ENCODE measurements at places on chromosomes 4 and X.

DNA sequence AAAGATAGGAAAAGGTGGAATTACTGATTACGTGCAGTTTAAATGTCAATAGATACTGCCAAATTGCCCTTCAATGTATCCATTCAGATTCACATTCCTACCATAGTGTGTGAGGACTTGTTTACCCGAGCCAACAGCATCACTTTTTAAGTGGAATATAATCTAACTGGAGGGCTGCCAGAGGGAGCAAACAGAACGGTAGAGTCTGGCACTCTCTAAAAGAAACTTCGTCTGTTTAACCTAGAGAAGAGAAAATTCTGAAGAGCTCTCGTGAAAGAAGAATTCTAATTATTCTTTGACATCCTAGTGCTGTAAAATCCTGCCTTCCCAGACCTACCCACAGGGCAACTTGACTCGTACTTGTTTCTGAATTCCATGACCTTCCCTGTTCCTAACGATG, 23.2 kb downstream of the SMIM43 start:
- peak; percentile 7 for DNase-seq

GRCh38 chr4:144712775-144713174, 66.8 kb downstream of the HHIP start:
- peak; percentile 75 for DNase-seq

DNA sequence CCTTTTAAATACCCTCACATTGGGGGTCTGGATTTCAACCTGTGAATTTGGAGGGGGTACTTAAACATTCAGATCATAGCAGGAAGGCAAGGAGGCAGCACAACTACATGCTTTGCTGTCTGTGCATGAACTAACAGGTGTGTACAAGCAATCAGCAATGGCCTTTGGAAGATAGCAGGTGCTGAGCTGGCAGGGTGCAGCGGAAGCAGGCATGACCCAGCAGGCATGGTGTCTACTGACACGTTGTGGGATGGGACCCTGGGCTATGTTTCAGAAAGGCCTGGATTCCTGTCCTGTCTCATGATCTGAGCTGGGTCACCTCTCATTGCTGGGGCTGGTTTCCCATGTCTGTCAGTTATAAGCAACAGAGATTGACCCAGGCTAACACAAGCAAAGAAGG, 13.9 kb downstream of the PPP2R2C start:
- no peak for DNase-seq

GRCh38 chr4:142314686-142315085, 531.4 kb downstream of the INPP4B start:
- DNase-seq, result no peak

DNA sequence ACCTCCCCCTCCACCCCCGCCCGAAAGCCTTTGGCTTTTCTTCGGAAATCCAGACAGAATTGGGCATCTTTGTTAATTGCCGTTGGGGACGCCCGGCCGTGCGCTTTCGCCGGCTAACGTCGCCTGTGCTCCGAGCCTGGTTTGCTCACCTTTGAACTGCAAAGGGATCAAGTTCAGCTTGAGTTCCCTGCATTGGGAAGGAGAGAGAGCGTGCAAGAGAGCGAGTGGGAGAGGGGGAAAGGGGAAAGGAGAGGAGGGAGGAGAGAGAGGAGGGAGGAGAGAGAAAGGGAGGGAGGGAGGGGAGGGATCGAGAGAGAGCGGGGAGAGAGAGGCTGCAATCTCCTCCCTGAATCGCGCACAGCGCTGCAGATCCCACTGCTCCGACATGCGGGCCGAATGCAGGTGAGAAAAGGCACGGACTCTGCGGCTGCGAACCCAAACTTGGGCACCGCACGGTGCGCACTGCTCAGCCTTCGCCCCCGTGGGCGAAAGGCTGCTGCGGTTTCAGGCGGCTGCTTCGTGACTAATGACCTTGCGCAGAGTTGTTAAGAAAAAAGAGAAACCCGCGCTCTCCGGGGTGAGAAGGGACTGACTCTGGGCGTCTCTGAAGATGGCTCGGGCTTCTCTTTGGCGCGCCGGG, at the start of gene PCDH7:
Gene PCDH7, plus strand, starts transcription at position 349 of the 640 bp plus-strand sequence. CDS start 1,054 bp downstream, outside the sequence.
- DNase-seq, result peak; percentile 37

DNA sequence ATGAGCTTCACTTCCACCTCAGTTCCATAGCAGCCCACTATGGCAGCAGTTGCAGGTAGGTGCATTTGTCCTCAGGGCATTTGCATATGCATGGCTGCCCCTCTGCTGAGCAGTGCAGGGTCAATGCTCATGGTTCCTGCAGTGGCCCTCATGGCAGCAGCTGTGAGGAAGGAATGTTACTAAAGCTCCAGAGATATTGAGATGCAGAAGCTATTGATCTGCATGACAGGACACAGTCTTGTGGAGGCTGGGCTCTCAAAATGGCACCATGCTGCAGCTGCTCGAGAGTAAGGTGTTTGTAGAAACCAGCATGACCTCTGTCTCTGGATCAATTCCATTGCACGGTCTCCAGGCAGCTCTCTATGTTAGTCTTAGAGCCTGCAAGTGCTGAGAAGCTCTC, 179.2 kb upstream of the PCDH18 start:
- no peak for DNase-seq

- peak; percentile 56 for DNase-seq
Observed at GRCh38 chr4:15469402-15470127, at the start of gene CC2D2A. TSS of gene CC2D2A (plus strand) at chr4:15469882. CDS start at chr4:15475933, 6,051 bp downstream.

- DNase-seq, result no peak
Observed at GRCh38 chr4:182421753-182422152, 178.6 kb downstream of the TENM3 start.

GRCh38 chrX:34341258-34341657, 209.1 kb upstream of the FAM47A start:
- no peak for DNase-seq

DNA sequence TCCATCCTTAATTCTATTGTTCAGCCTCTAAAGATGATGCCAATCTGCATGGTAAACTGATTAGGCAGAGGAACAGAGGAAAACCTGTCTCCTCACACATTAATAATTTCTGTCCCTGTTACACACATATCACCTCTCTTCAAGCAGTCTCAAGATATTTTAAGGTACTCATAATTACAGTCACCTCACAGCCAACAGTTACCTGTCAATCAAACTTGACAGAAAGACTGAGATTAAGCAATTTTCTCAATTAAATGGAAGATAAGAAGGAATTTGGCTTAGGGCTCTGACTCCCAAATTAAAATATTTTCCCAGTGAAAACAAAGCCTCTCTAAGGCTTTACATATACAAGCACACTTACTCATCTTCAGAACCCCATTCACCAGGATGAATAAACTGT, 85.2 kb downstream of the MAPK10 start:
- DNase-seq, result peak; percentile 7

DNA sequence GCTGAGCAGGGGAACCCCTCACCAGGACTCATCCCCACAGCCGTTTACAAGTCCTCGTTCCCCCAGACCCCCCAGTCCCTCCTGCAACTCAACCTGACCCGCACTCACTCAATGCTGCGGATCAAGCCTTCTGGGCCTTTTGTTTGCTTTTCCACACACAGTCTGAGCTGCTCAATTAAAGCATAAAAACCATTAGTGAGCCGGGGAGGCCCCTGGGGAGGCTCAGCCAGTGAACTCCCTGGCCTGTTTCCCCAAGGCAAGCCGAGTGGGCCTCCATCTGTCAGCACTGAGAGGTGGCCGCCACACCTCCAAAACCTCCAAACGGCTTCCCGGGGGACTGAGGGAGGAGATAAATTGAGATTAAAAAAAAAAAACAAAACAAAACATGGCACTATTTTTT, 158.5 kb downstream of the SHOX start:
- DNase-seq, result no peak

DNA sequence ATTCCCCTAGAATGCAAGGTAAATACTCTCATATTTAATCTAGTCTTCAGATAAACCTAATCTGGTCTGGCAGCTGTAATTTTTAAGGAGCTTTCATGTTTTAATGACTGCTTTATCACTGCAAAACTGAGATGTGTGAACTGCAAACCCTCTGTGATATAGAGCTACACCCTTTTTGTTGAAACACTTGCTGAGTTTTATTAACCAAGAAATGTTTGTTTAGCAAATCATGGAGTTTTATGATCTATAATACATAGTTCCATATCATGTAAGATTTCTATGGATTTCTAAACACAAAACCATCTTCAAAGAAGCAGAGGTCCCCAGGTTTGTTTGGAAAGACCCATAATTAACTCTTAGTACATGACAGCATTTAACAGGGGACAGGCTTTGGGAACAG, 126.4 kb downstream of the BTC start:
- no peak for DNase-seq

DNA sequence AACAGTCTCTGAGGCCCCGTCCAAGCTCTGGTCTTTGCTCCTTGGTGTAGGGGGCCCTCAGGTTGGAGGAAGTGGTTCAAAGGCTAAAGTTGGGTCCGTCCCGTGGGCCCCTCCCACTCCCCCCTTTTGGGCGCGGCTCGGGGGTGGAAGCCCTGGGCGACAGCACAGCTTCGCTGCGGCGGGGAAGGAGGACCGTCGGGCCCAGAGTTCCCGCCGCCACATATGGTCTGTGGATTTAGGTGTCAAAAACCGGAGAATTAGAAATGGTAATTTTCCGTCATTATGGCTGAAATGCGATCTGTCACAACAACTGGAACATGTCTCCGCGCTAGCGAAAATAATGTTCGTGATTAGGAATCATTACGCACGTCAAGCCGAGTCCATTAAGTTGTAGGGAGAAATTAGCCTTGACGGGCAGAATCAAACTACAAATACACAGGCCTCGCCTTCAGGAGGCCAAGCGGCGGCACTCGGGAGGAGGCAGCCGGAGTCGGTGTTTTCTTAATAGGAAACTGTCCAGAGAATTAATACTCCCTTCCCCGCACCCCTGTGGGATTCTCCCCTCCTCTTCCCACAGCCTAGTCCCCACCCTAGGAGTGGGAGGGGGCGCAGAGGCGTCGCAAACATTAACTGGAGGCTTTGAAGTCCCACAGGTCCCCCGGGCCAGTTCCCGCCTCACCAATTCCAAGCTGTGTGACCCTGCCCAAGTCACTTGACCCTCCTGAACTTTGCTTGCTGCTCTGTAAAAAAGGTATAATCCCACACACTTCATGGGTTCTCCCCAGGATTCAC, 15.0 kb downstream of the NKX3-2 start:
- DNase-seq, result no peak

DNA sequence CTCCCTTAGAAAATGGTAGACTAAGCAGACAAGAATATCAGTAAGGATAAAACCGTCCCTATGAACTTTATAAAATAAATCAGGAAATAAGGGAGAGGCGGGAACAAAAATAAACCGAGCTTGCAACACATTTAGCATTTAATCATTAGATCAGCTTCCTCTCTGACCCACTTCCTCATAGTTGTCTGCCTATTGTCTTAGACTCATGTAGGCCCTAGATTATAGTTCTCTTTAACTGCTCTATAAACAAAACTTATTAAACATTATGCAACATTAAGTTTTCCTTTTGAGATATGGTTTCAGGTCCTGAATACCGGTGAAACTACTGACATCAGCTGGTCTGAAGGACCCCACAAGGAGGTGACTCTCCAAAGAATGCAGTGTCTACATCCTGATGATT, 15.8 kb upstream of the SRD5A3 start:
- DNase-seq, result peak; percentile 8

GRCh38 chr4:6963139-6963611, 53.5 kb downstream of the TBC1D14 start:
- peak; percentile 33 for DNase-seq

GRCh38 chrX:113470166-113470565, 629.5 kb upstream of the AMOT start:
- DNase-seq, result no peak

- DNase-seq, result no peak
Observed at GRCh38 chr4:11073621-11074051, 355.1 kb downstream of the HS3ST1 start.

GRCh38 chr4:78213218-78213617, 156.1 kb downstream of the FRAS1 start:
- DNase-seq, result no peak

DNA sequence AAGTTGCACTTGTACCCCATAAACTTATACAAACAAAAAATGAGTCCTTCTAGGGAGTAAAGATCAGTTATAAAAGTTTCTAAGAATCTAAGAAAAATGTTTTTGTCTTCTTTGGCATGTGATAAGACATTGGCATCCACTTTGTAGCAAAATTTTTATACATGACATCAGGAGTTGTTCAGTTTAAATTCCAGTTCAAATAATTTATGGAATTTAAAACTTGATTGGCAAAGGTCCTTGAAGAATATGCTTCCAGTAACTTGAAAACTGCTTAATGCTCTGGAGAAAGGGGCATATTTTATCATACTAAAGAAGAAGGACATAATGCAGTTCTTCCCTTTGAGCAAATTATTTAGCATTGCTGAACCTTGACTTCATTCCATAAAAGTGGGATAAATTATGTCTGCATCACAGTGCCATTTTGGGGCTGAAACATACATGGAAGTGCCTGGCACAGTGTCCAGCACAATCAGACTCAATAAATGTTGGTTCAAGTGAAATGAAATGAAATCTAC, 163.3 kb upstream of the IL15 start:
- peak; percentile 38 for DNase-seq

DNA sequence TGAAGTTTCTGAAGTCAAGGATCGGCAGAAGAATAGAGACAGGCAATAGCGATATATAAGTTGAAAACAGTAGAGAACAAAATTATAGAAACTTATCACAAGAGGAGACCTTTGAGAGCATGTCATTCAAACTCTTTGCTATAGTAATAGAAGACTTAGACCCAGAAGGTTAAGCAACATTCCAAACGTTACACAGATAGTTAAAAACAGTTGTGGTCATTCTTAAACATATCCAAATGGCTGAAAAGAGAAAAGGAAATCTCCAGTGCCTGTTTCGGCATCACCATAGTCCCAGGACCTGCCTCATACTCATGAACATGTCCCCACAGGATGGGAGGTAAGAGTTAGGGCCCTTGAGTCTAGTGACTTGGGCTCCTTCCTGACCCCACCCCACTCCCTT, 258.1 kb upstream of the NOCT start:
- peak; percentile 25 for DNase-seq

- DNase-seq, result no peak
Observed at GRCh38 chr4:144633215-144633614, 12.7 kb upstream of the HHIP start.

DNA sequence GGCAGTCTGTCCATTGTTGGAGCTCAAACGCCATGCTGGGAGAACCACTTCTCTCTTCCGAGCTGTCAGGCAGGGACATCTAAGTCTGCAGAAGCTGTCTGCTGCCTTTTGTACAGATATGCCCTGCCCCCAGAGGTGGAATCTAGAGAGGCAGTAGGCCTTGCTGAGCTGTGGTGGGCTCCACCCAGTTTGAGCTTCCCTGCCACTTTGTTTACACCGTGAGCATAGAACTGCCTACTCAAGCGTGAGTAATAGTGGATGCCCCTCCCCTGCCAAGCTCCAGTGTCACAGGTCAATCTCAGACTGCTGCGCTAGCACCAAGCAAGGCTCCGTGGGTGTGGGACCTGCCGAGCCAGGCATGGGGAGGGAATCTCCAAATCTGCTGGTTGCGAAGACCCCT, 145.7 kb downstream of the VSIG4 start:
- DNase-seq, result no peak

GRCh38 chrX:98480606-98481005, 1596.9 kb downstream of the RPA4 start:
- DNase-seq, result no peak
